Stimulated activated CD4-positive, alpha-beta T cell treated with anti-CD3 and anti-CD28 coated beads, Interleukin-1b, Interleukin-23, amount 100 ng/mL, for 1 hour (primary cell): ENCODE measurements at places on chromosomes 11 and 22.

- DNase-seq = no peak
Observed at GRCh38 chr22:44246615-44247326, 66.0 kb downstream of the SHISAL1 start.

GRCh38 chr11:78722786-78723185 lies 148.1 kb upstream of the NARS2 start:
- DNase-seq = no peak

- no peak for DNase-seq
Observed at GRCh38 chr11:32437495-32438345, 2.4 kb upstream of the WT1 start.

GRCh38 chr22:44647141-44647540 lies 54.9 kb upstream of the PRR5 start:
- no peak for DNase-seq

GRCh38 chr11:6321961-6322362 lies 1.7 kb upstream of the CAVIN3 start:
- DNase-seq = no peak

- DNase-seq = no peak
Observed at GRCh38 chr11:1397862-1398527, 8.3 kb downstream of the BRSK2 start.

DNA sequence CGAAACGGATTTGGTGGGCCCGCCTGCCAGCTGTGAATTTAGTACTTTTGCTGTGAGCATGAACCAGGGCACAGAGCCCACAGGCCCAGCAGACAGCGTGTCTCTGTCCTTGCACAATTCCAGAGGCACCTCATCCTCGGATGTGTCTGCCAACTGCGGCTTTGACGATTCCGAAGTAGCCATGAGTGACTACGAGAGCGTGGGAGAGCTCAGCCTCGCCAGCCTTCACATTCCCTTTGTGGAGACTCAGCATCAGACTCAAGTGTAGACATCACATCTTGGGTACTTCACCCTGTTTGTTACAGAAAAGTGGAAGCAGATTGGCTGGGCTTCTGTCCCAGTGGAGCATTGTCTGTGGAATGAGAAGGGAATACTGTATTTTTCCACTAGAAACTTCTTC lies 78.6 kb upstream of the MTNR1B start:
- DNase-seq = no peak

DNA sequence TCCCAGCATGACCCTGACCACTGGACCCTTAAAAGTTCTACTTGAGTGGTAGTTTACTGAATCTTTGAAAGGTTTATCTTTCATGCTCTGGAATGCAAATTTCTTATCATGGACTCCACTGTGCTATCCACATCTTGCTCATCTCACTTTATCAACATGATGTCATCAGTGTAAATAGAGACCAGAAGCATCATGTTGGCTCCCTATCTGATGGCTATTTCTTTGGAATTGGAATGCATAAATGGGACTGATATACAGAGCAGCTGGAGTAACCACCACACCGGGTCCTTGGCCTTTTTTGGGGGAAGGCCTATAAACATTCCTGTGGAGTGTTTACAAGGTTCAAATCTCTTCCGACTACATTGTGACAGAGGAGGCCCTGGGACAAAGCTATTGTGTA lies 74.1 kb upstream of the CEP126 start:
- no peak for DNase-seq

- no peak for DNase-seq
Observed at GRCh38 chr11:131302836-131303235, 67.6 kb upstream of the NTM start.

GRCh38 chr11:8059571-8060011 lies 21.4 kb upstream of the TUB start:
- DNase-seq = no peak

- DNase-seq = no peak
Observed at GRCh38 chr11:72832301-72833082, 18.3 kb downstream of the ATG16L2 start.

DNA sequence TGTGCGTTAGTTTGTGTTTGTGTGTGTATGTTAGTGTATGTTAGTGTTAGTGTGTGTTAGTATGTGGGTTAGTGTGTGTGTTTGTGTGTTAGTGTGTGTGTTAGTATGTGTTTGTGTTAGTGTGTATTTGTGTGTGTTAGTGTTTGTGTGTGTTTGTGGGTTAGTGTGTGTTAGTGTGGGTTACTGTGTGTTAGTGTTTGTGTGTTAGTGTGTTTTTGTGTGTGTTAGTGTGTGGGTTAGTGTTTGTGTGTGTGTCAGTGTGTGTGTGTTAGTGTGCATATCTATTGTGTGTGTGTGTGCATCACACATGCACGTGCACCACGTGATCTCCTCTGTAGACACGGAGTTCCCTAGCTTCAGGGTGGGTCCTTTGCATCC lies 115.4 kb downstream of the KCNQ1OT1 start:
- DNase-seq = no peak

DNA sequence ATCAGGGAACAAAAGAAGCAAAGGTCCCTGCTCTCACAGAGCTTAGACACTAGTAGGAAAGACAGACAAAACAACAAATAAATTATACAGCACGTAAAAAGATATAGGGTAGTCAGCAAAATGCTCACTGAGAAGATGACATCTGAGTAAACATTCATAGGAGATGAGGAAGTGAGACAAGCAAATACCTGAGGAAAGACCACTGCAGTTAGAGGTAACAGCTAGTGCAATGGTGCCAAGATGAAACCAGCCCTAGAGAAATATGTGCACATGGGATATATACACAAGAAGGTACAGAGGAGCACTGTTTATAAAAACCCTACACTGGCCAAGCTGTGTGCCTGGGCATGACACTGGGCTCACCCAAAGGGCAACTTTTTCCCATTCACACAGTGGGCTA lies 9.8 kb downstream of the CYP2R1 start:
- DNase-seq = no peak

- no peak for DNase-seq
Observed at GRCh38 chr11:108117746-108118371, 3.5 kb upstream of the ACAT1 start.

DNA sequence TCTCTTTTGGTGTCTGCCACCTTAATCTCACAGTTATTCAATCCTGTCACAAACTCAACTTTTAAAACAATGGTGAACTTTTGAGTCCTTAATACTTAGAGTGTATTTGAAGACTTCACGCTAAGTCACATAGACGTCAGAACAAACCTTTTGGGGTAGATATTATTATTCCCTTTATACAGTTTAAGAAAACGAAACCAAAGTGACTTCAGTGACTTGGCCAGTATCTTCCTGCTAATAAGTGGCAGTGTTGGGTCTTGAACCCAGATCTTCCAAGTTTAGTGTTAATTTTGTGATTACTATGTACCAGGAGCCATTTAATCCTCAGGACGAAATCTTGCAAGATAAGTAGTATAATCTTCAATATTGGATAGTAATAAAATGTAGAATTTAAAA lies 691 bp downstream of the CEP295 start:
- DNase-seq = no peak

GRCh38 chr11:6640036-6640984 lies 15.3 kb downstream of the DCHS1 start:
- no peak for DNase-seq

DNA sequence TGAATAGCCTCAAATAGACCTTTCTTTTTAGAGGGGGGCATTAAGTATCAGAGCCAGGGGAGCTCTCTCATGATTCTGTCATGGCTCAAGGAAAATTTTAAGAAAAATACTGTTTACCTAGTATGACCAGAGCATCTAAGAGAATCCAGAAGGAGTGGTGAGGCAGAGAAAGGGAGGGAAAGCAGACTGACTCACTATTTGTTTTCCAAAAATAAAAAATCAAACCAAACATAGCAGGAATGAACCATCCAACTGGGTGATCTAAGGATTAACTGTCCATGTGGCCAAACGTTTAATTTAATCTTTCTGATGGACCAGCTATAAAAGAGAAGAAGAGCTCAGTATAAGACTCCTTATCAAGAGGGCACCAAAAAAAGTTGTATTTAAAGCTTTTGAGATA lies 70.8 kb downstream of the GAB2 start:
- DNase-seq = no peak

DNA sequence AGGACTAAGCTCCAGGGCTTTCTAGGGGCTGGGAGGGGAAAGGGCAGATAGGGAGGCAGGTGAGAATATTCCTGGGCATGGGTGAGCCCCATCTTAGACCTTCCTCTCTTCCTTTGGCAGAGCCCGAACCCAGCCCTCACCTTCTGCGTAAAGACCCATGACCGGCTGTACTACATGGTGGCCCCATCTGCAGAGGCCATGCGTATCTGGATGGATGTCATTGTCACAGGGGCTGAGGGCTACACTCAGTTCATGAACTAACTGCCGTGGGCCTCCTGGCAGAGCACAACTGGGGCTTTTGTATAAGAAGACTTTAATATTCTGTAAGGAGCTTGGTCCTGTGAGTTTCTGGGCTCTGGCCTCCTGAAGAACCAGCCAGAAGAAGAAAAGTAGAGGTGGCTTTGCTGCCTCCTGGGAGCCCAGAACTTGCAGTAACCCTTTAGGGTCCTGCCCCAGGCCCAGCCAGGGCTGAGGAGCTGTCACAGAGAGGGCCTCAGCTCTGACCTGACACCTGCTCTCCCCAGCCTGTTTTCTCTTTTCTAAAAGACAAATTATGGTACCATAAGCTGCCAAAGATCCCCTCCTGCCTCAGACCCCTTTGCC lies 22.8 kb downstream of the TREH start:
- no peak for DNase-seq

- DNase-seq = no peak
Observed at GRCh38 chr11:64250415-64251015, 815 bp upstream of the PLCB3 start.

DNA sequence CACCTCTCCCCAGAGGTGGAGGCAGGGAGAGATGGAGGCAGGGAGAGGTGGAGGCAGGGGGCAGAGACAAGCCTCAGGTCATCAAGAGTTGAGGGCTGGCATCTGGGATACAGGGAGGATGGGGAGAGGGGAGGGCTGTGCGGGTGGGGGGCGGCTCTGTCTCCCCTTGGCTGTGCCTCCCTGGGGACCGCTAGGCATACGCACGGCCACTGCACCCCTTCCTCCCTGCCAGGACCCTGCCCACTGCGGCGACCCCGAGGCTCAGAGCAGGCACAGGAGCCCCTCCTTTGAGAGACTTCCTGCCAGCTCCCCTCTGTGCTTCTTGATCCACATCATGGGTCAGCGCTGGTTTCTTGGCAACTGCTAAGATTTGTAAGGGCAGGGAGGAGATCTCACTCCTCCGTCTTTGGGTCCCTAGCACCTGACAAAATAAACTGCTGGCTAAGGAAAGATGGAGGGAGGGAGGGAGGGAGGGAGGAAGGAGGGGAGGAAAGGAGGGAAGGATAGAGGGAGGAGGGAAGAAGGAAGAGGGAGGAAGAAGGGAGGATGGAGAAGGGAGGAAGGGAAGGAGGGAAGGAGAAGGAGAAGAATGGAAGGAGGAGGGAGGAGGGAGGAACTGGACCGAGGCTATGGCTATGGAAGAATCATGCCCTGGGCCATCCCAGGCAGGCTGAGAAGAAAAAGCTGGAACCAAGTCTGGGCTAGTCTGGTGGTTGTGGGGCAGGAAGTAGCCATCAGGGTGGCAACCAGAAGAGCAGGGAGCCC lies 18.5 kb downstream of the PRR33 start:
- DNase-seq = no peak

DNA sequence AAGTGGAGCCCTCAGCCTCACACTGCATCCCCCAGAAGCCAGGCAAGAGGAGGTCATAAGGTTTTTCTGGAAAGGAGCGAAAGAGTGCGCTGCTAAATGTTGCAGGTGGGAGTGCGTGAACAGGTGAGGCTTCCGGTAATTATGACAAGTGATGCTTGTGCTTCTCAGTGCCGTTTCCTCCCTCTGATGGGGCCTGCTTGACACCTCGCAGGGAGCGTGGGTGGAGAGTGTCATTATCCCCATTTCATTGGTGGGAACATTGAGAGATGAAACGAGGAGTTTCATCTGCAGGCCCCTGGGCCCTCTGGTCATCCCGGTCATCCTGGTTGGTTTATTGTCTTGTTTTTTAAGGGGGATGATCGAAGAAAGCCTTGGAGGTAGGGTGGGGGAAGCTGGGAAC lies 57.5 kb downstream of the BCR start:
- no peak for DNase-seq
